ENCODE measurements at places on chromosomes 12 and 14.

GRCh38 chr12:14290951-14291350, 74.5 kb upstream of the ATF7IP start:
- no peak for DNase-seq

- no peak for DNase-seq
Observed at GRCh38 chr14:93824518-93825234, 36.4 kb upstream of the PRIMA1 start.

- DNase-seq, result no peak
Observed at GRCh38 chr12:107533218-107533617, 152.4 kb upstream of the PWP1 start.

GRCh38 chr14:96129128-96129736, 75.4 kb upstream of the BDKRB2 start:
- DNase-seq, result no peak

DNA sequence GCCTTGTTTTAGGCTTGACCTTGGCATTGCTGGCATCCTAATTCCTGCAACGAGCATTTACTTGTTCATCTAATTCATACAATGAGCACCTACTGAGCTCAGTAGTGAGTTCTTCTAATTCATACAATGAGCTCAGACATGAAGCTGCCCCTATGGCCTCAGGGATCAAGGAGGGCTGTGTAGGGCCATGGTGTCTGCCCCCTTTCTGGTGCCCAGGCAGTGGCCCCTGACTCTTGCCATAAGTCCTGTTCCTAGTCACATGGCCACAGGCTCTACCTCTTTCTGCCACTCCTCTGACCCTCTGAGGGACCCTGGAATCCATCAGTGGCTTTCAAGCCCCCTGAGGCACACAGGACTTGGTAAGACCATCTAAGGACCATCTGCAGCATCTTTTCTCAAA, 148.8 kb downstream of the ZFP36L1 start:
- no peak for DNase-seq

- DNase-seq, result no peak
Observed at GRCh38 chr12:24894879-24895278, 54.0 kb downstream of the BCAT1 start.
